ENCODE measurements at places on chromosomes 13 and 19.

GRCh38 chr13:60583196-60583888 lies 186.3 kb downstream of the TDRD3 start:
- DNase-seq = no peak

GRCh38 chr19:33456845-33457220 lies 64.8 kb downstream of the PEPD start:
- no peak for DNase-seq

DNA sequence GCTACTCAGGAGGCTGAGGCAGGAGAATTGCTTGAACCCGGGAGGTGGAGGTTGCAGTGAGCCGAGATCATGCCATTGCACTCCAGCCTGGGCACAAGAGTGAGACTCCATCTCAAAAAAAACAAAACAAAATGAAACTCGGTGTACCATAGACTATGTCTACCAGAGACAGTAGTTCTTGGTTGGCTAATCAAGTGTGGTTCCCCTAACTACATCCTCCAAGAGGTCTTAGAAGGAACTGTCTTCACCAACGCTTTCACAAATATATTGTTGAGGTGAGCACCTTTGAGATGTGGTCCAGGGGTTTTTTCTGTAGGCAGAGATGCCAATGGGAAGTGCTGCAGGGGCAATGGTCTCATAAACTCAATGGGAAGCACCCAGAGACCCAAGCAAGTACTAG lies 48.0 kb downstream of the RFC3 start:
- DNase-seq = no peak

GRCh38 chr19:15025217-15025616 lies 24.1 kb upstream of the CASP14 start:
- DNase-seq = no peak

DNA sequence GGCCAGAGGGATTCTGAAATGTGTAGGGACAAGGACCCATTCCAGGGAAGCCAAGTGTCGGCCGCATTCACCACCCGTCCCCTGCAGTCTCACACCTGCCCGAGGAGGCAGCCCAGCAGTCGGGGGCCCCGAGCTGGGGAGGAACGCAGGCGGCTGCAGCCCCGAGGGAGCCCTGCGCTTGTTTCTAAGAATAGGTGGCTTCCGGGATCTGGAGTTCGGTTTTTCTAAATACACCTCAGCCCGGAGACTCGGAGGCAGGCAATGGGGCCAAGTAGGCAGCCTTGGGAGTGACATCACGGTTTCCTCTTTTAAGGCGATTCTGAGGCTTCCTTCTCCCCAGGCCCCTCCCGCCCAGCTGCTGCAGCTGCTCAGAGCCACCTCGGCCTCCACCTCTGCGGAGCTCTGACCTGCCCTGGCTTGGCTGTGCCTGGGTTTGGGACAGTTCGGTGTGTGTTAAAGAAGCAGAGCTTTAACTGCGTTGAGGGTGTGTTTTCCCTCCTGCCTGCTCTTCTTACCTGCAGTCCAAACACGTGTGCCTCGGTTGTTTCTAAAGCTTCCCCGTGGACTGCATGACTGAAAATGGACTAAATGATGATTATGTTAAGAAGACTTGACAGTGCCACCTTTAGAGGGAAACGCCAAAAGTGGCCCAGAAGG lies 80.5 kb downstream of the COL4A2 start:
- DNase-seq = peak; percentile 26

GRCh38 chr19:17539238-17540117 lies 16.0 kb upstream of the COLGALT1 start:
- DNase-seq = peak; percentile 75

DNA sequence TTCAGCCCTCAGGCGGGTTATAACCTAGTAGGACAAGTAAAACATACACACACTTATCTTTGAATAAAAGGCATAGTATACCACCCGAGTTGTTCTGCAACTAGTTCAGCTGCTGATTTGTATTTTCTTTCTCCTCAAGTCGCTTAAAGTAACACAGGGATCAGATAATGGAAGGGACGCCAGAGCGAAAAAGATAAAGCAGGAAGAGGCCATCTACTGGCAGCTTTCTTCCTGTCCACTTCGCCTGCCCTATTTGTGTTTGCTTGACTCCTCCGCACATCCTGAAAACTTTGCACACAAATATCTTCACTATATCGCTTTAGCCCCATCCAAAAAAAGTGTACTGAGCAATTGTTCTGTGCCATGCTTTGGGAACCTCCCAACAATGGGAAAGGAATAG lies 238.0 kb upstream of the SOX21 start:
- no peak for DNase-seq

DNA sequence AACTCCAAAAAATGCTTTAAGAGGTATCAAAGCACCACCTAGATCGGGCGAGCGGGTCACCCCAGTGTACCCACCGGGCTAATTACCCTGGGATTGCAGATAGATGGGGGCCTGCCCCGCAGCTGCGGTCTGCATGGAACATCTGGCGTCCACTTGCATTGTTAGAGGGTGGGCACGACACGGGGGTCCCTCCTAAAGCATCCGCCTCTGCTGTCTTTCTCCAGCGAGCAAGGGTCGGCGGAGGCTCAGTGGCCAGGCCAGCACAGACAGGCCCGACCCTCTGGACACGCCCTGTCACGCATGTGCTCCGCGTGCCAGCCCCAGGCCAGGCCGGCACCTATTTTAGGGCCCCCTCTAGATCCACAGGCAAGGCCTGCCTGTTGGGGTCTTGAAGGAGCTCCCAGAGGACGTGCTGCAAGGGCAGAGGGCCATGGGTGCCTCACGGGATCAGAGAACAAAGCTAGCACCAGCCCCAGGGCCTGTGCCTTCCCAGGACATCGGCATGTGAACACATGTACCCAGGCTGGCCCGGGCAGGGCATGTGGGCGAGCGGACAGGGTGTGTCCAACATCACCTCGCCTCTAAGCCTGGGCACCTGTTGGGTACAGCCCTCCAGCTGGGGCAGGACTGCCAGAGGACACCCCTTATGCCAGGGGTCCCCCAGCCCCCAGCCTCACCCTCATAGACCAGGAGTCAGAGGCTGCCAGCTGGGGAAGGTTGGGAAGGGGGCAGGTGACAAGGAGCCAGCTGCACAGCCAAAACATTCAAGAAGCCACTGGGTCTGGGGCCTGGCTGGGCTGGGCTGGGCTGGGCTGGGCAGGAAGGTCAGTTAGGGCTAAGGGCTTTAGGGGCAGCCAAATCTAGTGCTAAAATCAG lies 35.6 kb upstream of the NANOS3 start:
- peak; percentile 48 for DNase-seq

- DNase-seq = no peak
Measured at GRCh38 chr19:739998-740715, 10.8 kb upstream of the MISP start.

GRCh38 chr13:113567681-113568080 lies 16.9 kb upstream of the TFDP1 start:
- DNase-seq = no peak

DNA sequence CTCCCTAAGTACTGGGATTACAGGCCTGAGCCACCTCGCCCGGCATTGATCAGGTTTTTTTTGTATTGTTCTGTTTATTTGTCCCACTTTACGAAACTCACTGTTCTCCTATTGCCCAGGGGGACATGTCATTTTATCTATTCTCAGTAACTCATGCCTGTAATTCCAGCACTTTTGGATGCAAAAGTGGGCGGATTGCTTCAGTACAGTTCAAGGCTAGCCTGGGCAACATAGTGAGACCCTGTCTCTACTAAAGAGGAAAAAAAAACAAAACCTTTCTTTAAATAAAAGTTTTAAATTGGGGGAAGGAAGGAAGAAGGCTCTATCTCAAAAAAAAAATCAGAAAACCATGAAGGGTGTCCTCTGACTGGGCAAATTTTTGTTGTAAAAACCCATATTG lies 2.7 kb upstream of the MPV17L2 start:
- no peak for DNase-seq

DNA sequence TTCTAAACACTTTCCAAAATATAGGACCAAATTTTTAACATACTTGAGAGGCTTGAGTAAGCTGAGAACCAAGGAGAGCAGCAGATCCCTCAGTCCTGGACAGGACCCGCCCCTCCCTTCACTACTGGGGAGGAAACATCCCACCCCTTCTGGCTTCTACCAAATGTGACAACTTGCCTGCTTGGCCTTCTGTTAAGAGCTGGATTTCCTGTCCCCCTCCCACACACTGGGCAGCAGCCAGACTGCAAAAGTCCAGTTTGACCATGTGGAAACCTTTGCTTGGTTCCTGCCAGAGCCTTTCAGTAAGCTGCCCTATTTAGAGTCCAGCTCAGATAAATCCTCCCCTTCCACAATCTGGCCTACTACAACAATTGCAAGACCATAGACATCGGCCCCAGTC lies 84.3 kb downstream of the FGF14 start:
- peak; percentile 43 for DNase-seq

DNA sequence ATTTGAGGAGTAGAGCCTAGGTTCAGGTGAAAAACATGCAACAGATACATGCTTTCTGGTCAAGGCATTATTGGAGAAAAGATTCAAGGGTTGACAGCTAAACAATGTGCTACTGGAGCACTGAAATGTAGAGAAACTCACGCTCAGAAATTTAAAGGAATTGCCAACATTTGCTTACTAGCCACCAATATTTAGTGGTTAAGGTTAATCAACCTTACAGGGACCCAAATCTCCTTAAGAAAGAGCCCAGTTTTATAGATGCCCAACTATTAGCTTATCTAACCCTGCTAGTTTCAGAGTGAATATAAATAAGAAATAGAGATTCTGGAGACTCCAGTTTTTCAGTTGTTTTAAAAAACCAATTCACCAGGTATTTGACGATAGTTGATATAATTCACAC lies 203.6 kb downstream of the DACH1 start:
- no peak for DNase-seq

GRCh38 chr19:18646535-18647370 lies 9.9 kb downstream of the KLHL26 start:
- peak; percentile 94 for DNase-seq

DNA sequence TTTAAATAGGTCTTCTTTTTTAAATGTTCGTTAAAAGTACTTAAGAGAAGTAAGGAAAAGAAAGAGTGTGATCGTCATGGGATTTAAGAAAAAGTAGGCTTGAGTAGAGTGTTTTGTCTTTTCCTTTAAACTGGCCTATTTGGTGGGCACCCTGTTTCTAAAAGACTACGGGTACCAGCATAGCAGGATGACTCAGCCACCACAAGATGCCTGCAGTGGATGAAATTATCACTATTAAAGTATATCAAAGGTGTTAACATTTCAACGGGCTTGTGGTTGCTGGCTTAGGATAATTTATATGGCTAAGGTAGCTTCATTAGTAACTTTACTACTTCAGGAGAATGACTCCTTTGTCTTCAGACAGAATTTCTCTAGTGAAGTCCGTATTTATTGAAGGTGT lies 112.6 kb downstream of the STARD13 start:
- no peak for DNase-seq

GRCh38 chr19:54906819-54907218 lies 871 bp downstream of the NCR1 start:
- DNase-seq = no peak

DNA sequence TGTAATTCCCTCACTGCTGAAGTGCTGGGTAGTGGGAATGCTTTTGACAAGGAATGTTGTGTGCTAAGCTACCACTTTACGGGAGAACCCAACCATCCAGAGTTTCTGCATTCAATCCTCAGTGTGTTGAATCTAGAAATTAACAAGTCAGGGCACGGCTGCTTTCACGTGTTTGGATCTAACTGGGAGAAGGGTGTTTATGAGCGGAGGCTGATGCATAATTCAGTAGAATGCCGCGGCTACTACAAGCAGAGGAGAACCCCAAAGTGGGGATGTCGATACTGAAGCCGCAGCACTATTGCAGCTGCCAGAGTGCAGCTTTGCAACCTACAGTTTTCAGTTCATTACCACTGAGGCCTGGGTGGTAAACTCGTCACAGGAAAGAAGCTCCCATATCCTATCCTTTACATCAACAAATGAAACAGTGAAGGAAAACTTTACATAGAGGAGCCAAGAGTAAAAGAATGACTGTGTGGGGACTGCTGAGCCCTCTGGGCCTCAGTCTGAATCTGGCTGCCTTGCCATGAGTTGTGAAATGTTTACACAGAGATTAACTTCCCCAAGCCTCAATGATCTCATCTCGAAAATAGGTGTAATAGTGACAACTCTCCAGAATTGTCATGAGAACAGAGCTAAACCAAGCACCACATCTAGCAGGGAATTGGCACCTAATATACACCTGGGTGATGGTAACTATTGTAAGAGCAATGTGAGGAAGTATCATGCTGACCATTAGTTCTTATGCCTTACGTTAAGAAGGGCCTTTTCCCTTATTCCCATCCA lies 531.7 kb downstream of the MYO16 start:
- no peak for DNase-seq

DNA sequence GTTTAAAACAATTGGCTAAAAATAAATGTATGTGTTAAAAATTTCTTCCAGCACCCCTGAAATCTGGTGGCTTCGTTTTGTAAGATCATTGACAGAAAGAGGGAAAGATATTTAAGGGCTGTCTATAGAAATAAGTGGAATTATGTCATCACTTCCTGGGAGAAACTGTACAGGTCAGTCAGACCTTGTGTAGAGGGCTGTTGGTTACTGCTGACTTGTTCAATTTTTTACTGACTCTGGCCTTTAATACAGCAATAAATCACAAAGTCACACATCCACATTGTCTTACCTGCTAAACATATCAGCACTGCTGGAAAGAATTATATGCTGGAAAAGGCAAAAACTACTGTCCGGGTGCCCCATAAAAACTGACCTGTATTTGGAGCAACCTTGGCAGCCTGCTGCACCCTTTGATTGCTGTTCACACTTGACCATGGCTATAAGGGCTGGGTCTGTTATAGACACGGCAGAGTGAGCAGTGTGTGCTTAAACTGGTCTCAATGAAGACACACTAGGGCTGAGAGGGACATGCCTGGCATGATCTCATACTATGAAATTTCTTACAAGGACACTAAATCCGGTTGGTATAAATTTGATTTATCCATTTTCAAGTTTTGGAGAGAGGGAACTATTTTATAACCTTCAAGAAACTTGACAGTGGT lies 162.1 kb downstream of the NHLRC3 start:
- DNase-seq = no peak

DNA sequence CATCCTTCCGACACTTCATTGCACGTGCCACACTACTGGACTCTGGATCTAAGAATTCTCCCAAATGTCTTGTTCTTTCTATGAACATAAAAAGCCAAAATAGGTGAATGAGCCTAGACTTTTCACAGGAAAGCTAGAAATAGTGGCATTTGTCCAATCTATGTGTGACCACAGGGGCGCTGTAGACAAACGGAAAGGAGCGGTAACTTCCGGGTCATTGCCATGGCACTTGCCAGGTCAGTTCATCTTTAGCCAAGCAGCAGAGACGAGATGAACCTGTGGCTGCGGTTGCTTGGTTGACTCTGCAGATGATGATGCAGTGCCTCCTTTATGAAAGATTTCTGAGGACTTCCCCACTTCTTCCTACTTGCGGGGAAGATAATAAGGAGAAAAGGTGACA lies 65.6 kb downstream of the ADGRE1 start:
- no peak for DNase-seq

Measured in thyroid gland (tissue), 4 donors.